ENCODE measurements at places on chromosomes 4 and X. TPM values are rescaled to one million over a fixed set of nuclear protein-coding genes. Genes with fewer than 3 reads are reported as not detected.

Gene LGI2
- total RNA-seq, result not detected

Gene TRIM2
- 30.1 TPM for total RNA-seq

Gene TEX13C
- not detected for total RNA-seq

Gene STOX2
- total RNA-seq, result 0.29 TPM

Gene MTTP
- under 0.01 TPM for total RNA-seq

Gene MTNR1A
- total RNA-seq, result not detected

Gene SPOCK3
- under 0.01 TPM for total RNA-seq

Gene SSX1
- not detected for total RNA-seq

Gene FGFBP2
- not detected for total RNA-seq

Gene PRKG2
- 1.4 TPM for total RNA-seq

Gene ANTXR2
- 85.6 TPM for total RNA-seq

All from myometrial cell (primary cell).